ENCODE measurements at places on chromosomes 2 and 18.

DNA sequence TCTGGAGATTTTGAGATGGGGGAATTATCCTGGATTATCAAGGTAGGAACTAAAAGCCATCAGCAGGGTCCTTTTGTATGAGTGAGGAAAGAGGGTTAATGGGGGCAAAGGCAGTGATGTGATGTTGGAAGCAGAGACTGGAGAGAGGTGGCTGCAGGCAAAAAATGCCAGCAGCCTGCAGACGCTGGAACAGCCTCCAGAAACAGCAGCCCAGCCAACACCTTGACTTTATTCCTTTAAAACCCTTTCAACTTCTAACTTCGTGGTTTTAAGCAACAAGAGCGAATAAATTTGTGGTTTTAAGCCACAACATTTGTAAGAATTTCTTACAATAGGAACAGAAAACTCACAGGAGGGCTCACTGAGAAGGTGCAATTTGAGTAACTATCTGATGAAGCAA lies 523.1 kb upstream of the HS6ST1 start:
- no peak for DNase-seq

DNA sequence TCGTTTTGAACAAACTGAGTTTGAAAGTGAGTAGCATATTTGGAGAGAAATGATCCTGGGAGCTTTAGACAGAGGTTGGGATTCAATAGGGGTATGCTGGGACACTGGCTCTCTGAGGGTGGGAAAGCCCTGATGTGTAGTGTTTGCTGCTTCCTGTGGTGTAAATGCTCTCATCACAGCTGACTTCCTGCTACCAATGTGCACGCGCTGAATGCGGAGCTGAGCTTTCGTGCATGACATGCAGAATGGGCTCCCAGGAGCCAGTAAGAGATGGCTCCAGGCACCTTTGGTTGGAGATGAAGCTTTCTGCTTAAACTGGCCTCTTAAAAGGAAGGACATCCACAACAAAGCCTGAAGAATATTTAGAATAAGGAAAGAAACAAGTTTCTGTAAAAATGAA lies 224.1 kb upstream of the CCDC150 start:
- DNase-seq, result no peak

- no peak for DNase-seq
These were observed 161.2 kb upstream of the PIEZO2 start for GRCh38 chr18:11310476-11311086.

DNA sequence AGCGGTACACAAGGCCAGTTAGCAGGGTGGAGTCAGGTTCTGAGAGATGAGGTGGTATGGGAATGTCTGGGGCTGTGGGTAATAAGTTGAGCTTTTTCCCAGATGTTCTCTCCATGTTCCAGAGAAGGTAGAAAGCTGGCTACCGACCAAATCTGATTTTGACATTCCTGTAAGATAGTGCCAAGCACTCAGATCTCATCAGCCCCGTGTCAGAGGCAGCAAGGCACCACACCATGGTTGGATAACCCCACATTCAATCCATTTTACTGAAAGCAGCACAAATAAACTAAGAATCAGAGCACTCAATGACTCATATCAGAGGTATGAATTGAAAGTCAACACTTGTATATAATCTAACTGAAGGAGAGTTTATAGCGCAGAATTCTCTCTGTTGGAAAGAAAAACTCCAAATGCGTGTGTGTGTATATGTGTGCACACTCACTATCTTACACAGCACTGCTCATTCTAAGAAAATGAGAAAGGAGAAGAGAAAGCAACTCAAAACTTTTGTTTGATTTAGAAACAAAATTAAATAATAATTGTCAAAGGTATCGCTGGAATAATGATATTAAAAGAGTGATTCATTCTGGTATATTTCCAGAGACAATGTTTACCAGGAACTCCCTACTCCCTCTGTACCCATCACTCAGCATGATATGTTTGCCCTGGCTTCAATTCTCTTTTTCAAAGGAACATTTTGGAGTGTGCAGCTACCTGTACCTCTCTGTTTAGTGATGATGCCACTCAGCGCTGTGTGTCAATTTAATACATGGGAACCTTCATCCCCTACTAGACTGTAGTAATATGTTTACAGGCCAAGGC lies 375.1 kb upstream of the ID2 start:
- DNase-seq, result no peak

DNA sequence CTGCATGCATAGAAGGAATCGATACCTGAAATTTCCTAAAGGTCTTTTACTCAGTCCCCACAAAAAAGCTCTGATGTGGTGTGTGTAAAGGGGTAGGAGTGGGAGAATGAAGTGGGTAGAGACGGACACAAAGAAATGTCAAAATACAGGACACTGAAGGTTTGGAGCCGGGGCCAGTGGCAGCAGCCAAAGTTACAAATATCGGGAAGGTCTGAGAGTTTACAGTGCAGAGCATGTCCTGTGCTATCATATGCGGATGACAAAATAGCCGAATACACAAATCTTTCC lies 89.9 kb upstream of the STON1 start:
- DNase-seq, result no peak

GRCh38 chr2:141930803-141931202 lies 200.0 kb downstream of the LRP1B start:
- DNase-seq, result no peak

DNA sequence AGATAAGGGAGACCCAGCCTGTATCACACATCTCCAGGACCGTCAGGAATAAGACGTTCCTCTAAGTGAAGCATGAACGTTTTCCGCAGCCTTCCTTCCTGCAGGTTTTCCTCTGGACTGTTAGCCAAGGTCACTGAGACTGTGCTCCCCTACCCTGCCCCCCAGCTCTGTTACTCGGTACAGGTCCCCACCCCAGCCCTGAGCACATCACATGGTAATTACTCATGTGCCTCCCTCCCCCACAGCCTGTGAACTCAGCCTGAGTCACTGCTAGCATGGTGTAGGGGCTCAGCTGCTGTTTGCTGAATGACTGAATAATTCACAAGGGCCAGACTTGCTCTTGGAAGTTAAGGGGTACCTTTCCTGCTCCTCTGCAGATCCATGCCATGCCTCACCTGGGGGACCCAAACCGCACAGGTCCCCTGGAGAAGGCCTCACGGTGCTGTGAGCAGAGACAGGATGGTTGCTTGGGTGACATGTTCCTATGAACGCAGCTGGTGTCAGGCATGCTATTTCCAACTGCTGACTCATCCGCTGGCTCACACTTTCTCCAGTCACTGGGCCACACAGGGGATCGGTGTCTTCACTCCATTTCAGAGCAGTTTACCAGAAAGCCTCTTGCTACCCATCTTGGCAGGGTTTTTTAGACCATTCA lies 88.2 kb downstream of the PLB1 start:
- peak; percentile 35 for DNase-seq

GRCh38 chr2:102122115-102122514 lies 20.4 kb upstream of the IL1R1 start:
- DNase-seq, result no peak

- DNase-seq, result no peak
These were observed 123.2 kb downstream of the SMAD7 start for GRCh38 chr18:48827291-48828193.

Data from naive thymus-derived CD8-positive, alpha-beta T cell (primary cell).